BE2C (cell line): ENCODE measurements at places on chromosomes 6 and 20.

GRCh38 chr6:63926950-63927927 is 291.6 kb downstream of the PHF3 start:
- no peak for DNase-seq

DNA sequence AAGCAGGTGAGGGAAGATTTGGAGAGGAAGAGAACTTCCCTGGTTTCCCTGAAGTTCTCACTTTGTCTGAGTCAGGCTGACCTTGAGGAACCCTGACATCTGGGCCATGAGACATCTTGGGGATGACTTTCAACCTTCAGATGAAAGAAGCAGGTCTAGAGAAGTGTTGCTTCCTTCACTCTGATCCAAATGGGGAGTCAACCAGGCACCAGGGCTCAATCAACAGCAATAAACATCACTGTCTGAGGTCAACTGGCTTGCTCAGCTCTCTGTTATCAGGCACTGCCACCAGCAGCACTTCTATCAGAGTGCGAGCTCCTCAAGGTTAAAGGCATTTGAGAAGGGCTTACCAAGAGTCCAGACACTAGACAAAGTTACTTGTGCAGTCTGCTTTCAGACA is 6.3 kb downstream of the ACOT8 start:
- DNase-seq: no peak

DNA sequence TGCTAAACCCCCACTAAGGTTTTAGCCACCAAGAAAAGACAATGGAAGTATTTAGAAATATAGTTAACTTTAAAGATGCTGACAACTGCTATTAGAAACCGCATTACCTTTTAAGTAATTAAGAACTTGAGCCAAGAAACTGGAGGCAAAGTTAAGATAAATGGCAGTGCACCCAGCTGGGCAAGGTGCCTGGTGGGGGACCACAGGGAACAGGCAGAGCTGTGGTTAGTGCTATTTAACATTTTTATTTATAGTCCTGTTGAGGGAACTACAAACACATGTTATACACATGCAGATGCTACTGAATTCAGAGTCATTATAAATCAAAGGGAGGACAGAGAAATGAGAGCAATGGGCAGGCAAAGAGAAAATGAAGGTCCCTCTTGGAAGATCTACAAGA is 447.9 kb downstream of the TFAP2B start:
- DNase-seq: no peak

GRCh38 chr6:13473768-13474165 is 13.6 kb downstream of the GFOD1 start:
- no peak for DNase-seq

GRCh38 chr6:13565921-13566320 is 8.5 kb upstream of the SIRT5 start:
- DNase-seq: no peak

DNA sequence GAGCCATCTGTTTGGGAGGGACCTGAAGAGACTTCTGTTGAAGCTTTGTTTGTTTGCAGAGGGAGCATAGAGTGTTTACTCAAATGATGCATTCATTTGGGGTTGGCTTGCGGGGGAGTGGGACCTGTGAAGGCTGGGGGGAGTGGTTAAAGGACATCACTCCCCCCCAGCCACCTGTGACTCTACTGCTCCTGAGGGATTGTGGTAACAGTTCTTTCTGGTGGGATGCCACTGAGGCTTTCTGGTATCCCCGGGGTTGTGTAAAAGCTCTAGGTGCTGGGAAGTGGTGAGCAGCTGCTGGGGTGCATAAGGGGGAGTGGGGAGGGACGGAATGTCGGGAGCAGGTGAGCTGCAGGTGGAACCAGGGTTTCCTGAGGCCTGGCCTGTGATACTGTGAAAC is 239.2 kb upstream of the QKI start:
- no peak for DNase-seq

DNA sequence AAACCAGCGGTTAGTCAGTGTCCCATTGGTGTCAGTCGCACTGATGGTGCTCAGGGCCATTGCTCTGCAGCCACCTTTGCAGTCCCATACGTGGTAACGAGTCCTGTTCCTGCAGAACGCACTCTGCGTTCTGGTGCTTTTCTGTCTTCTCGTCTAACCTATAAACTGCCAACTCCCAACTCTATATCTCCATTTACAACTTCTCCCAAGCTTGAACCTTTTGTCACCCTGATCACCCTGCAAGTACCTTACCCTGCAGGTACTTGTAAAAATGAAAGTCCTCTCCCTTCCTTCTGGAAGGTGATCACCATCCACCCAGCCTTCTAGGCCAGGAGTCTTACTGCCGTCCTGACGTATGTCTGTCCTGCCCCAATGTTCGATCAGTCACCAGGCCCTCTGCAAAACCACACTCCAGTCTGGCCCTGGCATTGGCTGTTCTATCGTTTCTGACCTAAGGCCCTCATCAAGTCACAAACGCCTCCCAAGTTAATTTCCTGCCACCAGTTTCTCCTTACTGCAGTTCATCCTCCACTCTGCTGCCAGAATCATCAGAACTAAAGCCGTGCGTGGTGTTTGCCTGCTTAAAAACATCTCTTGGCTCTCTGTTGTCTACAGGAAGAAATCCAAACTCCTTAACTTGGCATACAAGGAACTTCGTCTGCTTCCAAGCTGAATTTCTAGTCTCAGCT is 7.9 kb downstream of the RREB1 start:
- no peak for DNase-seq

DNA sequence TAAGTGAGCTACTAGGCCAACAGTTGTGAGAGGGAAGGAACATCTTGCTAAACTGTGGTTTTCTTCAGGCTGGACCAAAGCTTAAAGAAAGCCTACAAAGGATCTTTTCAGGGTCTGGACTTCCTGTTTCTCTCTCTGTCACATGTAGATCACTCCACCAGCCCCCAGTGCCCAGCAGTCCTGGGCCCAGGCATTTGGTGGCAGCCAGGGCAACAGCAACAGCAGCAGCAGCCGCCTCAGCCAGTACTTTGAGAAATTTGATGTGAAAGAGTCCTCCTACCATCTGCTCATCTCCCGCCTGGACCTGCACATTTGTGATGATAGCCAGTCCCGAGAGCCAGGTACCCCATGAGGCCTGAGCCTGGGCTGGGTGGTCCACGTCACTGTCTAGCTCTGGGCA is 44.1 kb downstream of the BLTP3A start:
- DNase-seq: no peak

DNA sequence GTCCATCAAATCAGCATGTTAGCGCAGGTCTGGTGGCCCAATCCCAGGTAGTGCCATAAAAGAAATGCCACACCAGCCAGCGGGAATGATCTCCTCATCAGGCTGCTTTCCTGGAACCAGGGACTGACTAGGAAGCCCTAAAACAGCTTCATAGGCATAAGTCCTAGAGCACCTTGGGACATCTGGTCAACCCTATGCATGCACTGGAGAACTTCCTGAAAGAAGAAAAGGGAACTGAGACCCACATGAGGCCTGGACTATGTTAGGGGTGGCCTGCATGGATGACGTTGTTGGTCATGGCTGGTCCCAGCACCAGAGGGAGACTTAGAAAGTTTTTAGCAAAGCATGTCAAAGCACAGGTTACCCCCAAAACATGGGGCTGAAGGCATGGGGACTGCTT is 7.6 kb upstream of the KCNK16 start:
- no peak for DNase-seq

- peak; percentile 43 for DNase-seq
Observed at GRCh38 chr20:815914-816606, 17.5 kb upstream of the FAM110A start.

DNA sequence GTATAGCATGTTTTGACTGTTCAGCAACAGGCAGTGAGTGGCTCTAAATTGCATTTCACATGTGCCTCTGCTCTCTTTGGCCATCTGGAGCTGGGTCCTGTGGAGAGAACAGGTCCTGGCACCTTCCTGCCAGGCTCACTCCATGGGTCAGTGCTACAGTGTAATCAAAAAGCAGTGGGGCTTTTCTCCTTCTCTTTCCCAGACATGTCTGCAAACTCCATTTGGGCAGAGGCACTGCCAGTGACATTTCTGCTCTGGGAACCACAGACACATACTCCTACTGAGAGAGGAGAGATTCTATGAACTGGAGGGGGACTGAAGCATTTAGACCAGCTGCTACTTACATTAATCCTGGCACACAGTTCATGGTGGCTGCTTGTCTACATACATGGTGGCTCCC is 68.3 kb upstream of the TRAF3IP2 start:
- DNase-seq: no peak
